Forelimb muscle (tissue), 1 donor: ENCODE measurements at places on chromosomes 4 and X. TPM values are rescaled to one million over a fixed set of nuclear protein-coding genes. Genes with fewer than 3 reads are reported as not detected.

Gene MAGED4
- 29.4 TPM for polyA plus RNA-seq

Gene TXK
- 0.48 TPM for polyA plus RNA-seq

Gene ZNF280C
- 6.8 TPM for polyA plus RNA-seq

Gene FRMPD4
- 0.92 TPM for polyA plus RNA-seq

Gene RASSF6
- not detected for polyA plus RNA-seq
